ENCODE measurements at places on chromosomes 2 and 18. TPM values are rescaled to one million over a fixed set of nuclear protein-coding genes. Genes with fewer than 3 reads are reported as not detected.

Gene TEKT4
- not detected for total RNA-seq

Gene SIX2
- not detected for total RNA-seq

Gene DYNC1I2
- total RNA-seq: 66.9 TPM

Gene TXNDC2
- total RNA-seq: not detected

Gene HOXD9
- 0.18 TPM for total RNA-seq

Gene CCT4
- 499 TPM for total RNA-seq

Gene TMEM169
- 0.16 TPM for total RNA-seq

Gene ZNG1B
- 24.5 TPM for total RNA-seq

Gene ITPRIPL1
- 6.7 TPM for total RNA-seq

Gene ABCG5
- 0.08 TPM for total RNA-seq

Gene SERPINB12
- not detected for total RNA-seq

Gene BMP10
- not detected for total RNA-seq

Gene SERPINB13
- not detected for total RNA-seq

Gene ZNF804A
- total RNA-seq: not detected

Gene CMPK2
- total RNA-seq: 3.8 TPM

Gene GPR17
- not detected for total RNA-seq

Gene PSD4
- 0.63 TPM for total RNA-seq

Gene PLGLB2
- not detected for total RNA-seq

Gene KYNU
- 165 TPM for total RNA-seq

Gene IHH
- total RNA-seq: not detected

Gene MAP2
- total RNA-seq: 2.5 TPM

Gene CDK5R2
- total RNA-seq: 0.24 TPM

Gene ATP6V1C2
- total RNA-seq: 1.2 TPM

Gene USP14
- total RNA-seq: 18.4 TPM

Gene CIDEA
- not detected for total RNA-seq

Gene PRKAG3
- total RNA-seq: not detected

Gene CCDC148
- 0.13 TPM for total RNA-seq

Gene CD226
- total RNA-seq: 0.77 TPM

Gene COMMD1
- total RNA-seq: 54.1 TPM

Gene DCC
- 0.43 TPM for total RNA-seq

Gene GRHL1
- total RNA-seq: 1.9 TPM

Gene POTEI
- not detected for total RNA-seq

Gene DTNA
- total RNA-seq: 3.6 TPM

Gene KIF5C
- total RNA-seq: 1.4 TPM

Gene ATRAID
- total RNA-seq: 405 TPM

Gene NEB
- total RNA-seq: 1.4 TPM

Gene LONRF2
- total RNA-seq: 12.1 TPM

Gene ELP2
- total RNA-seq: 208 TPM

Gene RIT2
- total RNA-seq: not detected

Gene GORASP2
- total RNA-seq: 36.6 TPM

Gene DSC2
- 0.29 TPM for total RNA-seq

Gene PROKR1
- total RNA-seq: 6.9 TPM

Gene CDKL4
- total RNA-seq: 0.95 TPM

Gene REG1B
- not detected for total RNA-seq

Gene TEX44
- total RNA-seq: not detected

Gene AQP12B
- total RNA-seq: not detected

Gene LRRC30
- total RNA-seq: not detected

Gene TUBA3D
- not detected for total RNA-seq

Gene OR6B2
- total RNA-seq: not detected

Gene GPAT2
- total RNA-seq: not detected

Gene SPR
- 200 TPM for total RNA-seq

Gene USP40
- total RNA-seq: 38.3 TPM

Gene CHST9
- not detected for total RNA-seq

Gene SLC14A1
- total RNA-seq: not detected

Gene ABI2
- 24.9 TPM for total RNA-seq

Gene FAM110C
- not detected for total RNA-seq

Gene LCT
- not detected for total RNA-seq

Gene FAM237A
- total RNA-seq: not detected

Gene GBX2
- total RNA-seq: 1.2 TPM
